Stomach (tissue), 19 donors: ENCODE measurements at places on chromosomes 13 and 19. TPM values are rescaled to one million over a fixed set of nuclear protein-coding genes. Genes with fewer than 3 reads are reported as not detected.

GRCh38 chr13:80463673-80464352 lies 122.9 kb upstream of the SPRY2 start:
- no peaks in the 10 kb centered on the region for H3K4me1 ChIP-seq
- no peaks in the 10 kb centered on the region for H3K36me3 ChIP-seq
- no peaks in the 10 kb centered on the region for H3K27me3 ChIP-seq
- H3K4me3 ChIP-seq, result no peak overlapping the region

GRCh38 chr13:113786262-113786841 lies 27.3 kb downstream of the TMEM255B start:
- H3K4me3 ChIP-seq, result no peak overlapping the region
- DNase-seq, result no peak
- H3K36me3 ChIP-seq, result no peaks in the 10 kb centered on the region
- H3K27ac ChIP-seq, result no peak overlapping the region
- H3K27me3 ChIP-seq, result no peaks in the 10 kb centered on the region
- H3K4me1 ChIP-seq, result no peaks in the 10 kb centered on the region

- H3K4me3 ChIP-seq, result no peak overlapping the region
- H3K27me3 ChIP-seq, result peaks cover 8% of the 10 kb centered on the region
- H3K27ac ChIP-seq, result no peak overlapping the region
- peaks cover 4% of the 10 kb centered on the region for H3K4me1 ChIP-seq
- H3K36me3 ChIP-seq, result no peaks in the 10 kb centered on the region
- no peak for DNase-seq
Measured at GRCh38 chr19:482186-483041, 13.9 kb upstream of the MADCAM1 start.

DNA sequence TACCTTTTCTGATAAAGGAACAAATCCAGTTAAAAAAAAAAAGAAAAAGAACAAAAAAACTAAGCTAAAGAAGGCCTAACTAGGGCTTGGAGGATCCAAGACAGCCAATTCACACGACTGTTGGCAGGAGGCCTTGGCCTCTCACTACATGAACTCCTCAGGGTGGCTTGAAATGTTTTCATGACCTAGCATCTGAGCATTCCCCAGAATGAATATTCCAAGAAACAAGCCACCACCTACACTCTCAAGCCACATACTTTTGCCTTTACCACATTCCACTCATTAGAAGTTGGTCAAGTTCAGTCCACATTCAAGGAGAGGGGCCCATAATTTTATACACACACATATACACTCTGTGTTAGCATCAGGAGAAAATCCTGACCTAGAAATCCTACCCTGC lies 97.6 kb upstream of the SIAH3 start:
- no peak for DNase-seq
- peaks cover 3% of the 10 kb centered on the region for H3K36me3 ChIP-seq
- no peaks in the 10 kb centered on the region for H3K4me1 ChIP-seq
- H3K4me3 ChIP-seq, result no peak overlapping the region

Gene CTXN1
- 58.5 TPM for total RNA-seq
